ENCODE measurements at places on chromosomes 13 and 19.

DNA sequence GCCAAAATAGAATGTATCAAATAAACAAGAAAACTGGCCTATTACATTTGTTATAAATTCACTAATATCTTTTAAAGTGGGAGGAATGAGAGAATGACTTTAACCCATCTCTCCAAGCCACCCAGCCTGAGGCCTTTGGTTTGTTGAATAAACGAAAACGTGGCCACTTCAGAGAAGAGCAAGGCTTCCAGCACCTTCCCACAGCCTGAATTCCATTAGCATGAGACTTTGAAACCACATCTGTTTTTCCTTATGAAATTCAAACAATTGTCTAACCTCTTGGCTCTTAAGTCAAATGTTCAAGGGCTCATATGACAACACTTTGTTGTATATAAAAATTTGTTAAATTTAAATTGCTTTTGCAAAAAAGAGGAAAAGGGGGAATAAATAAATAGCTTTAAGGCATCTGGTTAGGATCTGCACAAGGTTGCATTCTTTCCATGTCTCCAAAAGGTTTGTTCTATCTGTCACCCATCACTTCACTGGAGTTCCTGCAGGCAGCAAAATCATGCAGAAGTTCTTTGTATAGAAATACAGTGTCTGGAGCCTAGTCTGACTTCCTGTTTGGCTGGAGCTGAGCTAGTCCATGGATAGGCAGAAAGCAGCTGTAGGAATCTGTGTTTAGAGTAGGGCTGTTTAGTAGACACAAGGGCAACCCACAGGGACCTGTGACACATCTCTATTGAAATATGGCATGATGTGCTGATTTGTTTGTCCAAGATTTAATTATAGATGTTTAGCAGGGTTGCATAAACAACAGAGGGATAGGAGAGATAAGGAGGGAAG lies 502.3 kb downstream of the KCTD12 start:
- no peak for DNase-seq

DNA sequence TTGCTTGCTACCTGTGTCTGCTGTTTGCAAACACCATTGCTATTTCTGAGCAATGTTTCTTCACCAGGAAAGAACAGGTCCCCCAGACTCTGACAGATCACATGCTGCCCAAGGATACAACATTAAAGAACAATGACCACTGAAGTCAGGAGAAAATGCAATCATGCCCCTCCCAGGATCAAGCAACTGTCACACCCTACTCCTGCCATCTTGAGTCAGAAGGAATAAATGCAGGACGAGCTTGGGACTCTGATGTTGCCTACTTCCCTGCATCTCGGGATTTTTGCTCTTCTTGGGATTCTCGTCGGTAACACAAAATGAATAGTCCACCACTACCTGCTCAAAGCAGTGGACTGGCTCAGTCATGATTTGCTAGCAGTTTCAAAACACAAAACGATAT lies 490.6 kb downstream of the COG6 start:
- DNase-seq = no peak

GRCh38 chr19:47427241-47428176 lies 8.2 kb upstream of the MEIS3 start:
- peak; percentile 55 for DNase-seq

DNA sequence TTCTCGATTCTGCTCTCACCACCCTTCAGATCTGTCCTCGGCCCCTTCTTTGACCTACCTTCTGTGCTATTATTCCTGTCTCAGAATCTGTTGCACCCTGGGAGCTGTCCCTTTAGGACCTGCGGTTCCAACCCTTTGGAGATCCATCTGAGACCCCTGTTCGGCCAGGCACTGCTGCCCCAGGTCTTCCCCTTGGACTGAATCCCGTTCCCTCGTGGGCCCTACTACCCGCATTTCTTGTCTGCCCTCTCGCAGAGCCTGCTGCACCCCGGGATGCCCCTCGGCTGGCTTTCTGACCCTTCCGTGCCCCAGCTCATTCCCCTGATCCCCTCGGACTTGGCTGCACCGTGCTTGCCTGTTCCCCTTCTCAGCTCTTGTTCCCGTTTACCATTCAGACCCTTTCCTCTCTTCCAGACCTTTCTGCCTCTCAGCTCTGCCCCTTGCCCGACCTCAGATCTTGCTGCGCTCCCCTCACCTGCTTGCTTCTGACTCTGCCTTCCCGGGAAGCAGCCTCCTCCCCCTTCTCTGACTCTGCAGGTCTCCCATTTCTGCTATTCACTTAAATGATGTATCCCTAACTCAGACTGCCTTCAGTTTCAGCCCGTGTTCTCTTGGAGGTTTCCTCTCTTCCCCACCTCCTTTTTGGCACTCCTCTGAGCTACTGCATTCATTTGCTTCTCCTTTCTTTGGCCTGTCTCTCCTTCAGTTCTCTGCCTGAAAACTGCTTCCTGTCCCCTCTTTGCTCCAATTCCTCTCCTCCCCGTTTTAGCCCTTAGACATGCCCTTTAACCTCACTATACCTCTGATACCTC lies 1.1 kb downstream of the ARHGAP35 start:
- DNase-seq = no peak

GRCh38 chr13:36297366-36298338 lies at the start of gene CCDC169:
TSS of gene CCDC169 (minus strand) at chr13:36297814. CDS start at chr13:36297719, 95 bp downstream.
- DNase-seq = peak; percentile 47

DNA sequence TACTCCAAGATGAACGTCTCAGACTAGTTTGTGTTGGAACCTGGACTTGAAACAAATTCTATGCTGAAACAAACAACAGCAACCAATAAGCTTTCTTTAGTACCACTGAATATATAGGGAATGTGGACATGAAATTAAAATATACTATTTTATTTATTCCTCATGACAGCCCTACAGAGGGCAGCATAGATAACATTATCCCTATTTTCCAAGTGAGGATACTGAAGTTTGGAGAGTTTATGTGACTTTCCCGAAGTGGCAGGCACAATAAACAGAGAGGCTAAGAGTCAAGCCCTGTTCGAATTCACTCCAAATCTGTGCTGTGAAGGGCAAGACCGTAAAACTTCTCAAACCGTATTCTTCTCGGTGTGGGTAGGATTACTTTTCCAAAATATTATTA lies 509.9 kb upstream of the GPC6 start:
- no peak for DNase-seq

DNA sequence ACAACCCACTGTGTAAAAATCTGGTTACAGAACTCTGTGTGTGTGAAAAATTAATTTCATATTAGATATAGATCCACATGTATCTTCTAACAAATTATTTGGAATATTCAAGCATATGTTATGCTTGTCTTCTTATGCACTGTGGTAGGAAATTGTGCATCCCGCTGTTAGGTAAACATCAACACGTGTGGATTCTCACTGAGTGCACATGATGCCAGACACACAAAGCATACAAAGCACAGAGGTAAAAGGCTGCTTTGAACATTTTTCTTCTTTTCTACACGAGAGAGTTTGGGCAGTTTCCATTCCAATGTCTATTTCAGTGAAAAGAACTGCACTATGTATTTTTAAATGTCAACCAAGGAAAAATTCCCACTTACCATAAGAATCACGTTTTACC lies 354.9 kb downstream of the PCDH9 start:
- no peak for DNase-seq

DNA sequence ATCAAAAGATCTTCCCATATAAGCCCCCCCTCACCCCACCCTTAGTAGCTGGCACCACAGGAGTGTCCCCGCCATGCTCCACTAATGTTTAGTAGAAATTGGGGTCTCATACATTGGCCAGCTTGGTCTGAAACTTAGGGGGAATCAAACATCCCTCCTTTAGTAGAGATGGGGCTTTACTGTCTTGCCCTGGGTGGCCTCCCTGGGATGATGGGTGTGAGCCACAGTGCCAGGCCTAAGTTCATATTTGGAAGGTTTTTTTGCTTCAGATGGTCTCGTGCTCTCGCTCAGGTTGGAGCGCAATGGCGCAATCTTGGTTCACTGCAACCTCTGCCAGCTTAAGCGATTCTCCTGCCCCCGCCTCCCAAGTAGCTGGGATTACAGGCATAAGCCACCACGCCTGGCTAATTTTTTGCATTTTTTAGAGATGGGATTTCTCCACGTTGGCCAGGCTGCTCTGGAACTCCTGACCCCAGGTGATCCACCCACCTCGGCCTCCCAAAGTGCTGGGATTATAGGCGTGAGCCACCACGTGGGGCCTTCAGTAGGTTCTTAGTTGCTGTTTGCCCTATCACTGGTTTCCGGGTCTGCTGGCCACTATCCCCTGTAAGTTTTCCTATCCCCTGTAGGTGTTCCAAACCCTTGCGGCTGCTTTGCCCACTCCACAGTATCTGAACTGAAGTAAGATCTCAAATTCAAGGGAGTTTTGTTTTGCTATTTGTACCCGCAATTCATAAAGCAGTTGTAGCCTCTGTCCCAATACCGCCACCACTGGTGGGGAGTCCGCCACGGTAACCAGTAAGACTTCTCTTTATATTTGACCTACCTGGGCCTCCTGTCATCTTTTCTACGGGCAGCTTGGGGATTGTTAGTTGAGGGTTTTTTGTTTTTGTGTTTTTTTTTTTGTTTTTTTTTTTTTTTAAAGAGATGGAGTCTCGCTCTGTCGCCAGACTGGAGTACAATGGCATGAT lies 34.1 kb downstream of the NLRP12 start:
- no peak for DNase-seq

- DNase-seq = peak; percentile 65
These were observed 19.9 kb downstream of the ZSWIM9 start for GRCh38 chr19:48190288-48190884.

DNA sequence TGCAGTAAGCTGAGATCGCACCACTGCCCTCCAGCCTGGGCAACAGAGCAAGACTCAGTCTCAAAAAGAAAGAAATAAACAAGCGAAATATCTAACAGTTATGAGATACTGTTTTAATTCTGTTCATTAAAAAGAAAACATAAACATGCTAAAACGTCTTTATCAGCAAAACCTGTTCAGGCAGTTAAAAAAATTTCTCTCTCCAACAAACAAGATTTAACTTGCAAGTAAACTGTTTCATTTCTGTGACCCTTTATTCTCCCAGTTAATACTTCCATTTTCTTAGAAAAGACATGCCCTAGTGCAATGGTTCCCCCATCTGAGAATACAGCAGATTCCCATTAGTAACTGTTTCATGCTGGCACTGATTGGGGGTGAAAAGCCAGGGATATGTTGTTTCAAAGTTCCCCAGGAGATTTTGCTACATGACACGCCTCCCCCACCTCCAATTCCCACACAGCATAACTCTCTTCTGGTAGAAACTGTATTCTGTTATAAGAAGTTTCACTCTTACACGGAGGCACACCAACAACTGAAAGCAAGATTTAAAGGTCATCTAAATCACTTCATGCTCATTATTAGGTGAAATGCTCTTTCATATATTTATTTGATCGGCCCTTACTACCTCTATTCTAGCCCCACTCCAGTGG lies 24.4 kb downstream of the ELF1 start:
- DNase-seq = no peak

DNA sequence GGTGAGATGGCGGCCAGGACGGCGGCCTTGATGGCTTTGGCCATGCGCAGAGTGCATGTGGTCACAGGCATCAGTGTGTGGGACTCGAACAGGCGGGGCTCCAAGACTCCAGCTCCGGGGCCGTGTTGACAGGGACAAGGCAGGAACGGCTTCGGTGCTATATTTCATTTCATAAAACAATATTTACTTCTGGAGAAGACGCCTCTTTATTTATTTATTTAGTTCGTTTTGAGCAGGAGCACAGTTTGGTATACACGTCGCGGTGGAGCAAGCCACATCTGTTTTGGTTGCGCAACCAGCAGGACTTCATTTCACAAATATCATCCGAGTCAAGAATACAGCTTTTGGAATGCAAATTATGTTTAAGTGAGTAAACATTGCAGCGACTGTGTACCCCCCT lies 166.7 kb upstream of the TSHZ3 start:
- no peak for DNase-seq

DNA sequence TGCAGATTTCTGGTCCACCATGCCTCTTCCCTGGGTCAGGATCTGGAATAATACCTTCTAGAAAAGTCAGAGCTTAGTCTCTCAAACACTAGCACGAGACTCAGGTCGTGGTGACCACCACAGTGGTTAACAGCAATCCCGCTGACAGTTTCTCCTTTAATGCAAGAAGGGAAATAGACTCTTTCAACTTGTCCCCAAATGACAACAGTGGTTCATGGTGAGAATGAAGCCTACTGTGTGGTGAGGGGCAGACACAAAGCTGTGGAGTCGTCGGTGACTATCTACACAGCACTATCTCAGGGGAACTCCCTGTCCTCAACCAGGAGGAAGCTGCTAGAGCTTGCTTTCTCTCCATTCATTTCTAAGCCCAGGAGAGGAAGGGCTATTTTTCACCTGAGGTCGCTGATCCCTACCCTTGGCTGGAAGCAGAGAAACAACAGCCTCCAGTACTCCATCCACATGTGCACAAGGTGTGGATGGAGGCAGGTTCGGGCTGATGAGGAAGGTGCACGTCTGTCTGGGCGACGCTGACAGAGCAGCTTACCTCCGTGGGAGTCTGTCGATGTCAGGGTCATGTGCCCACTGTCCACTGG lies 72.4 kb downstream of the STK24 start:
- no peak for DNase-seq

DNA sequence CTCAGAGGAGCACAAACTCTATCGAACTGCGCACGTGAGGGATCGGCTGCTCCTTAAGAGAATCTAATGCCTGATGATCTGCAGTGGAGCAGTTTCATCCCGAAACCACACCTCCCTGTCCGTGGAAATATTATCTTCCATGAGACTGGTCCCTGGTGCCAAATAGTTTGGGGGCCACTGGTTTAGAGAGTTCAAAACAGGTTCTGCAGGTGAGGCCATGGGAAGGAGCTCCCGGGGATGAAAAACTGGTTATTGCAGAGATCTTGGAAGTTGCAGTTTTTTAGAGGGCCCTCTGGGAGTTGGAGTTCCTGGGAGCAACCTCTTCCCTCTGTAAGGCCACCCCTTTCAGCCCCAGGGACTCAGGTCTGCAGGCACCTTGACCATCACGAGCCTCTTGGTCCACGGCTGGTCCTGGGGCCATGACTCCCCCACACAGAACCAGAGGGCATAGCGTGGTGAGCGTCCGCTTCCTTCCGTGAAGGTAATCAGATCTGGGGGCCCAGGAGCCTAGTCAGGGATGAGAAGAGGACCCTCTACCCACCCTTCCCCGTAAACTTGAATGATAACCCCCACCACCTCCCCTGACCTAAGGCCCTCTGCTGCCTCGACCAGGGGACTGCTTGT lies 5.2 kb downstream of the IRF3 start:
- DNase-seq = no peak

DNA sequence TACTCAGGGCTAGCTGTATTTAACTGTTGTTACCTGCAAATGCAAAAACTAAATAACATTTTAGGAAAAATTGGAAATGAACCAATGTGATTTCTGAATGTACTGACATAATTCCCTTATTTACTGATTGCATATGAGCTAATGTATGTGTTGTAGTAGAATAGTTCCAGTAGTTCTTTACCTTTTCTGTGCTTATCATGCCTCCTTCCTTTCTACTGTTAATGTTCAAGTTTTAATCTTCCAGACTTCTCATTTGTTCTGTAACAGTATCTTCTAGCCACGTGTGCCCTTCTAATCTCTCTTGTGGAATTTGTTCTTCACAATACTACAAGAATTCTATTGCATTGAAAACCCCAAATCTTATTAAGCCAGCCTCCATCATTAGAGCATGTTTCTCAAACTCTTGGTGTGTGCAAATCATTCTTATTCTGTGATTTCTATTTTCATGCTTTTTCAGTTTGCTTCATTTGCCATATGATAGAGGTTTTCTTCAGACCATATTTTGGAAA lies 17.7 kb downstream of the LSM14A start:
- no peak for DNase-seq
